ENCODE measurements at places on chromosomes 4 and X. TPM values are rescaled to one million over a fixed set of nuclear protein-coding genes. Genes with fewer than 3 reads are reported as not detected.
A peak's percentile ranks its signal among the peaks of the same experiment; 100 is the strongest.

The ERCC6L gene
- 0.59 TPM for total RNA-seq

DNA sequence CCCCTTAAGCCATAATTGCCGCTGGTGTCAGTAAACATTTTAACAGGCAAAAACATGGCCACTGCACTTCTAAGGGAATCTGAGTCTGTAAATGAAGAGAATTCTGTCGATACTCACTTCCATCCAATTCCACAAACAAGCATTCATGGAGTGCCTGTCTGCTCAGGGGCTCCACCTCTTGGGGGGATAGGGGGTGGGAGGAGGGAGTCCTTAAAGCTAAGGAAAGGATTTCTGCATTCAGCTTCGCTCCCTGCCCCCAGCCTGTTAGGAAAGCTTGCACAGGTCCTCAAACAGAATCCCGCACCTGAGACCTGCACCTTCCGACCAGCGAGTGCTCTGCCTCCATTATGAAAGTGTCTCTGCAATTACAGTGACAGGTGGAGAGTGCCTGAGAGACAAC lies 130.2 kb upstream of the KIT start:
- no peak for DNase-seq

- no peak for DNase-seq
Measured at GRCh38 chrX:136825771-136826170, 45.0 kb upstream of the ARHGEF6 start.

DNA sequence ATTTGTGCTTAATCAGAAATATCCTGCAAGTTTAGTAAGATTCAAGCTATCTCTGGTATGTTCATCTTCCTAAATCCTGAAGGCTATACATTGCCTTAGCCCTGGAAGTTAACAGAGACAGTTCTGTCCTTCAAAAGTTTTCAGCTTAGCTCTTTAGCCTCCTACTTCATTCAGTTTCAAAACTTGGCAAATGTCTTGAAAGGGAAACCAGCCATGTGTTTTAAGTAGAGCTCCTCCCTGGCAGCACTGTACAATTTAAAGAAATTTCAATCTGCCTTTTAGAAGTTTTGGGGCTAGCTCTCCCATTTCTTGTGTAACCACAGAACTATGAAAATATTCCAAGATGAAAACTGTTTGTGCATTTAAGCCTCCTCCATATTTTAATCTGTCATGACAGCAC lies 47.0 kb downstream of the FANCB start:
- peak; percentile 11 for DNase-seq

DNA sequence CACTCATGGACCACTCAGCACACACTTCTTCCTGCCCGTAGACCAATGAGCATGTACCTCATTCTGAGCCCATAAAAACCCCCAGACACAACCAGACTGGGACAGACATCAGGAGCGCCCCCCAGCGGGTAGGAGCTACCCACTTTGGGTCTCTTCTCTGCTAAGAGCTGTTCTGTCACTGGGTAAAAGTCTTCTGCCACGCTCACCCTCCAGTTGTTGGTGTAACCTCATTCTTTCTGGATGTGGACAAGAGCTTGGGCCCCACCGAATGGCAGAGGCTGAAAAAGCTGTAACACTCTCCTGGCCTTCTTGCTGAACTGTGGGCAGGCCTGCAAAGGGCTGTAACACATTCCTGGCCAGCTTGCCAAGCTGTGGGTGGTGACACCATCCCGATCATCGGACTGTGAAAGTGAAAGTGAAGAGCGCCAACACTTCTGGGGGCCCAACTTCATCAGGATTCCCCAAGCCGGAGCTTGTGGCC lies 137.6 kb downstream of the TECRL start:
- DNase-seq = peak; percentile 3

DNA sequence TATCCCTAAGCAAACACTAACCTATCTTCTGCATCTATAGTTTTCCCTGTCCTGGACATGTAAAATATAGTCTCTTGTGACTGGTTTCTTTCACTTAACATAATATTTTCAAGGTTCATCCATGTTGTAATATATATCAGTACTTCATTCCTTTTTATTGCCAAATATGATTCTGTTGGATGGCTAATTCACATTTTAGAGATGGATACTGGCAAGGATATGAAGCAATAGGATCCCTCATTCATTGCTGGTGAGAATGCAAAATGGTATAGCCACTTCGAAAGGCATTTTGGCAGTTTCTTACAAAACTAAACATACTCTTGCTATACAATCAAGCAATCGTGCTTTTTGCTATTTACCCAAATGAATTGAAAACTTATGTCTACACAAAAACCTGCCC lies 6.7 kb downstream of the TCEAL9 start:
- DNase-seq = no peak

DNA sequence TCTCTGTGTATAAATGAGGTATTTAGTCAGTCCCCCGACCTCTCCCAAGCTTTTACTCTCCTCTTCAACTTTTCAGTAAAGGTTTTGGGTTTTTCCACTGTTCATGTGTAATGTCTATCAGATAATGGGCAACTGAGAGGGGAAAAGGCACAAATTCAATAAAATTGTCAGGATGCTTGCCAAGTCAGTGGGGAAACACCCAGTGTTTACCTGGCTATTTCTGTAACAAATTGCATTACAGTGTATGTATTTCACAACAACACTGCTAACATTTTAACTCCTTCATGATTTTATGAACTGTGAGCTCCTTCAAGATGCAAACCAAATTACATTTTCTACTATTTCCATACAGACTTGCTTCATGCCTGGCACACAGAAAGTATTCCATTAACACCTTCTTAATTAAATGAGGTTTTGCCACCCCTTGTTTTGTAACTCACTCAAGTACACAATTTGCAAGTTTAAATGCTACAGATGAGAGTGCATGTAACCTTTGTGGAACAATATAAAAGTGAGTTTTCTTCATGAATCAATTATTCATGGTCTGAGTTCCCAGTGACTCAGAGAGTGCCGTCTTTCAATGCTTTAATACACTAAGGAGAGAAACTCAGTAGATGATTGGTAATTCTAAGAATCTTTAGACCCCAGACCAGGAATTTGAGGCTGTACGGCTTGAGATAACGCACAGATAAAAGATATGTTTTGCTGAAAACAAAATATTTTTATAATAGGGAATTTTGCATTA lies 149.8 kb upstream of the TLL1 start:
- no peak for DNase-seq
